ENCODE measurements at places on chromosomes 2 and 18.
A peak's percentile ranks its signal among the peaks of the same experiment; 100 is the strongest.

DNA sequence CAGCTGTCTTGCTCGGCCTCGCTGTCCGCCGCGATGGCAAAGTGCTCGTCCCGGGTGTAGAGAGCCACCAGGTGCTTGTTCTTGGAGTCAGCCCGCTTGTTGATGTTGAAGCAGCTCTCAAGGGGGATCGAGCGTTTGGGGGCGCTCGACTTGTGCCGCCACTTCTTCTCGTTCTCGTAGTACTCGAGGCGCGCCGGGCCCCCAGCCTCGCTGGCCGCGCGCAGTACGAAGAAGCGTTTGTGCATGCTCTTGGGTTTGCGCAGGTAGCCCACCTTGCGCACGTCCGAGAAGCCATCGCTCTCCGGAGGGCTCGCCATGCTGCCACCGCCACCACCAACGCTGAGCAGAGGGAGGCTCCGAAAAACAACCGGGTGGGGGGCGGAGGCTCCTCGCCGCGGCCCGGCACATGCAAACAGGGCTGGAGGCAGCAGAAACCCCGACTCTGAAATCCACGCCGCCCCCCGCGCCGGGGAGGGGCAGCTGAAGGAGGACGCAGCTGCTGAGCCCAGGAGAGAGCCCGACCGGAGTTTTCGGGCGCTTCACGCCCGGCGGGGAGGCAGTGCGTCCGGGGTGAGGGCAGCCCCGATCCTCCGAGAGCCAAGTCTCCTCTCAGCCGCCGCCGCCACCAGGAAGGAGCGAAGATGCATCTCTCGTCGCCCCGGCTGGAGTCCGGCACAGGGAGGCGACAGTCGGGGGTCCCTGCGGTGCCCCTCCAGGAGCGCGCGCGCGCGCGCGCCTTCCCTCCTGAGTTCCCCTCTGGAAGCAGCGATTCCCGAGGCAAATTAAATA lies 1.0 kb downstream of the IRS1 start:
- DNase-seq: peak; percentile 78

DNA sequence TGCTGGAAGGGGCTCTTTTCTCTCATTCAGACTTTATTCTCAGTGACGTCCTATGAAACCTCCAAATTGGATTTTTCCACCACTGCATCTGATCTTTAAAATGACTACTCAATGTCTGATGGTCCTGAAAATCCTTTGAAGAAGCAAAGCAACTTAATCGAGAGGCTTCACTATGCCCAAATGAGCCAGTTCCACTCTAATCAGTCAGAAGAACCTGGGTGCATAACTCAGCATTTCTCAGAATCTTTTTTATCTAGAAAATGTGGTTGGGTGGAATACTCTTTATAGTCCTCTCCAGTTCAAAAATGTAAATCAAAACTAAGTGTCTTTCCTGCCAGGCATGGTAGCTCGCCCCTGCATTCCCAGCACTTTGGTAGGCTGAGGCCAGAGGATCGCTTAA lies 60.7 kb downstream of the PRELID3A start:
- DNase-seq: no peak

DNA sequence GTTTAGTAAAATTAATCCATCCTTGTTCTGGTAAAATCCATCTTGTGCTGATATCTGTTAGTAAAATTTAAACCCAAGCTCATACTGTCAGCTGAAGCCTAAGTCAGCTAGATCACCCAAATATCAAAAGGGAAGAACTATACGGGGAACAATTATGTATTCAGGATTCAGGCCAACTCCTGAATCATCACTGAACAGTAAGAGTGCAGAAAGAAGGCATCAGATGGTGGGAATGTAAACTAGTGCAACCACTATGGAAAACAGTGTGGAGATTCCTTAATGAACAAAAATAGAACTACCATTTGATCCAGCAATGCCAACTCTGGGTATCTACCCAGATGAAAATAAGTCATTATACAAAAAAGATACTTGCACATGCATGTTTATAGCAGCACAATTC lies 81.8 kb downstream of the RAPGEF4 start:
- DNase-seq: no peak

- DNase-seq: no peak
Measured at GRCh38 chr18:13438507-13439056, 220.0 kb downstream of the LDLRAD4 start.

GRCh38 chr2:122706757-122707223 lies 951.3 kb downstream of the TSN start:
- DNase-seq: no peak

- DNase-seq: no peak
Measured at GRCh38 chr2:173589604-173590275, 235.1 kb downstream of the CDCA7 start.

DNA sequence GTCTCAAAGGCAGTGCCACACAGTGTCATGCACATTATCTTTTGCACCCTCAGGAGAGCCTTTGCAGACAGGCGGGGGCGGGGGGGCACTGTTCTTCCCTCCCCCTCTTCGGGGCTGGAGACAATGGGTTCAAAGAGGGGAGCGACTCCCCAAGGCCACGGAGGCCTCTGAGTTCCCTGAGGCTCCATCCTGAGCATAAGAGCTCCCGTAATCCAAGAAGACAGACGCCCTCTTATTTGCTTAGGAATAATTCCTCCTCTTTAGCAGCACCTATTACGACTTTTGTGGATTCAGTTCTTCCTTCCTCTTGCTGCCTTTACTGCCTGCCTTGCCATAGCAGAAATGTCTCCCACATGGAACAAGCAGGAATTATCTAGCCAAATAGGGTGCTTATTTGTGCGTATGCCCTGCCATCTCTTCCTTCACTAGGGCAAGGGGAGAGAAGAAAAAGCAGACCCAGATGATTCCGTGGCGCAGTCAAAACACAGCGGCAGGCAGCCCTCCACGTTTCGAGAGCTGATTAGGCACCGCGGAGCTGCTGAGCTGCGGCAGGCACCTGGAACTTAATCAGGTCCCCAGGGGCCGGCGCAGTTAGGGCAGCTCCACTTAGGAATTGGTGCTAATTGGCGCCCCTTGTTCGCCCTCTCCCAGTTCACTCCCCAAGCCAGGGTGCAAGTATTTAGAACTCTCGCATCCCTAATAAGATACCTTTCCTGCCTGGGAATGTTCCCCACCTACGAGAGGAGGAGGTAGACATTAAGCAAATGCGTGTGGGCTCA lies 233.4 kb upstream of the MYT1L start:
- no peak for DNase-seq

GRCh38 chr2:43178602-43179542 lies 47.5 kb downstream of the ZFP36L2 start:
- DNase-seq: peak; percentile 85

DNA sequence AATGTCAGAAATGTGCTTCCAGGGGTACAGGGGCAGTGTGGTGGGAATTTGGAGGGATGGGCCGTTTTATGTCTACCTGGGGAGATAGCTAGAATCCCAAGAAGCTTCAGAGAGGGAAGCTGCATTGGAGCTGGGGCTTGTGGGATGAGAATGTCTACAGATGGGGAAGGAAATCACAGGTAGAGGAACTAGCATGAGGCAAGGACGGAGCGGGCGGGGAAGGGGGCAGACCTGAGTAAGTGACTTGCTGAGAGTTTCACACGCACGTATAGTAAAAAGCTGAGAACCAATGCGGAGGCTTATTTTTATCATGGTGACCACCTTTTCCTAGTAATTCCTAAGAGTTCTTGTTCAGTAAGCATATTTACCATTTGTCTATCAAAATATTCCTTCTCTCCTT lies 6.3 kb downstream of the C2orf80 start:
- DNase-seq: no peak

DNA sequence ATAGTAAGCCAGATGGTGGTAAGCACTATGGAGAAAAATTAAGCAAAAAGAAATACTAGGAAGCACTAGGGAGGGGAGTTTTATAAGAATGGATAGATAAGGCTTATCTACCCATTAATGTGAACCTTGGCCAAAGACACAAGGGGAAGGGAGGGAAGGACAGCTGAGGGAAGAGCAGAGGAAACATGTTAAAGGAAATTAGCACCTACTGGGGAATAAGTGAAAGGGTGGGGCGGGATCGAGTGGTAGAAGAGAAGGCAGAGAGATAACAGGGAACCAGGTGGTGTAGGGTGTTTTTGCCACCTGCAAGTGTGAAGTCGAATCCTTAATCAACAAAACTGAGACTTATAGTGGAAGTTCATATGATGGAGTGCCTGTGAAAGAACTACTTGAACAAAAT lies 1.7 kb downstream of the UNC80 start:
- DNase-seq: no peak

- DNase-seq: no peak
Measured at GRCh38 chr2:239558661-239559060, 157.8 kb upstream of the HDAC4 start.

GRCh38 chr2:16861530-16861929 lies 195.9 kb upstream of the CYRIA start:
- DNase-seq: no peak

- DNase-seq: no peak
Measured at GRCh38 chr2:24850944-24851343, 57.7 kb downstream of the CENPO start.

DNA sequence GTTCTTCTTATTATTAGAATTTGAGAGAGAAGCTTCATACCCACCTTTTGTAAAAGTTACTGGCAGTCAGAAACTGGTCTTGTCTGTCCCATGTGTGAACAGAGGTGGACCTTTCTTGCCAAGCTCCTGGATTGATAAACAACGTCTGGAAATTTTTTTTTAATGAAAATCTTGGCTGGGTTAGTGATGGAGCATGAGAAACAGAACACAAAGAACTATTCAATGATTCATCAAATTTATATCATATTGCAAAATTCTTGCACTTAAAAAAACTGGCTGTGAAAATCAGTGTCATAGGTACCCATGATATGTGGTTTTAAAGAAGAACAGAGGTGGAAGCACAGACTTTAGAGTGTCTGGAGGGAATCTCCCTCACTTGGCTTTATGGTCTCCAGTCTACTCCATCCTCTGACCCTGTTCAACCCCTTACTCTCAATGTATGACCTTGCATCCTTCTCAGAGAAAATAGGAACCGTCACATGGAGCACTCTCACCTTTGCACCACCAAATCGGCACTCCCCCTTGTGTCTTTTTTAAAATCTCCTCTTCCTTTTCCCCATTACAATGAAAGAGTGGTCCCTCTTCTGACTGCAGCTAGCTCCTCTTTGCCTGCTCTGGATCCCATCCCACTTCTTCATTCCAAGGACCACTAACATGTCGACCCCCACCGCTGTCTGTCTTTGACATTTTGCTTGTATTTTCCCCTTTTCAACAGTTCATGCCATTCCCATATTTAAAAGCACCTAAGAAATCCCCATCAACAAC lies 58.2 kb downstream of the COPS8 start:
- no peak for DNase-seq

DNA sequence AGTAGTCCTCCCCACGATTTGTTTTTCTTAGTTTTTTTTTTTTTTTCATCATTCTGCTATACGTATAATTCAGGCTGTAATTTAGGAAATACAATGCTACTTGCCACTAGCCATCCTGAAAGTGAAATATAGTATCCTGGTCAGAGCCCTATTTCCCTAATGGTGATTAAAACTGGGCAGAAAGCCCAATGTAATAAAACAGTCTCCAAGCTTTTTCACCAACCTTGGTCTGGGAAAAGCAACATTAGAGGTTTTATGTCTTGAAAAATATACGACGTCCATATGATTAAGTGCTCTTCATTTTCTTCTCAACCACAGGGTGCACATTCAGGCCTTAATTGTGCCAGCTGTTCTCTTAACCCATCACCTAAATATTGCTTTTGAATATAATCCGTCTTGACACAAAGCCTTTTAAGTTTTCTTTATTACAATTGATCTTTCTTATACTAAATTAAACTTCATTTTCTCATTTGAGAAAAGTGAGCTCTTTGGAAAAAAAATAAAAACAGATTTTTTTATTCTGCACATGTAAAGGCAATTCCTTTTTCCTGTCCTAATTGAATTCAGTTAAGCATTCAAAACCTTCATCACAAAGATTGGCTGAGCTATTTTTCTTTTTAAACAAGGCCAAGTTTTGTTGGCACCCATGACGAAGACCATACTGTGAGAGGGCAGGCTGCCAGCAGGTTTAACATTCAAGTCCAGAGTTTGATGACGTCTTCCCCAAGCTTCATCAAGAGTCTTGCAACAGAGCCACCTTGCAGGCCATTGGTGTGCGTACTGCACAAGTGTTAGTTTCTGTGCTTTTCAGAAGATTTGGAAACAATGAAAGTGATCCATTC lies 52.7 kb downstream of the MAP2 start:
- no peak for DNase-seq

DNA sequence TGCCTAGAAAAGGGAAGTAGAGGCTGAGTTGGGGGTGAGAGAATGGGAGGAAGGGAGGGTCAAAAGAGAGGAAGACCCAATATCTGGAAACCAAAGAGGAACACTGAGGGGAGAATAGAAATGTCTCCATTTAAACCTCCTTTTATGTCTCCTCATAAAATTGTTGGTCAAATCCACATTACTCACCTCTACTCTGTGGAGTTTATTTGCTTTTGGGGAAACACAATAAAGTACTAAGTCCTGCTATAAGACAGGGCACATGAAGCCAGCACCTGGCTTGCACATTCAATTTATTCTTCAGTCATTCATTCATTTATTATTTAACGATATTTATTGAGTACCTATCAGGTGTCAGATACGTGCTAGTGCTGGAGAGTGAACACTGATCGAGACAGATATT lies 60.3 kb upstream of the NFE2L2 start:
- no peak for DNase-seq

DNA sequence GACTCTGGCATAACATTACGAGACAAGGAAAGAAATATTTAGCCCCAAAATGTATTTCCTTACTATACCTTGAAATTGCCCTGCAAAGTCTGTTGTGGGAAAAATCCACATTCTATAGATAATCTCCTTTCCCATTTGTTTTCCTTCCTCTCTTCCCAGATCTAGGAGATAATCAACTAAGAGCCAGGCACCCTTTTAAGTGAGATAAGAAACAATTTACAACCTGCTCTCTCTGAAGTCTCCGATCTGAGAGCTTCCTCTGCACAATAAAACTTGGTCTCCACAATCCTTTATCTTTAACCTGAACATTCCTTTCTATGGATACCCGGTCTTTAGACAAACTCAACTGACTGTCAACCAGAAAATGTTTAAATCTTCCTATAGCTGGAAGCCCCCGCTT lies 1160.7 kb upstream of the NRXN1 start:
- DNase-seq: no peak

GRCh38 chr18:49591775-49592174 lies 29.9 kb downstream of the LIPG start:
- no peak for DNase-seq

DNA sequence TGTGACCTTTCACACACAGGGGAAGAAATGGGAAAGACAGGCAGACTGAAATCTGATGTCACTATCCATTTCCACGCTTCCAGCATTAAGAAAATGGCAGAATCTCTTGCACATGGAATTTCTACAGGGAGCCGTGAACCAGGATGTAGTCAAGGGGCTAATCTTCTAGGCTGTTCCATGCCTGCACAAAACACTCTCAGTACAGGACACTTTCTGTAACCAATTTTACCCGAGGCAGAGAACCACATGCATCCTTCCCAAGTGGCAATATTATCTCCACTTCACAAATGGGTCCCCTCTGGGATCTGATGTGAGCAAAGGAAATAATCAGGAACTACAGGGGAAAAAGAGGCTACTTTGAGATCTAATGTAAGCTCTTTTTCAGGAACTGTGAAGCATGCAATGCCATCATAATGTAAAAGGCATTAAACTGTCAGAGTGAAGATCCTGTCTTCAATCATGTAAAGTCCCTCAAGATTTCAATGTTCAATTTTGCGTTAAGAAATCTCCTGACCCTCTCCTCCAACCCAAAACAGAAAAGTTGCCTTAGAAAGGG lies 236.9 kb downstream of the RBM43 start:
- DNase-seq: no peak

Data from heart left ventricle (tissue), 16 donors.